ENCODE measurements at places on chromosomes 5 and 9.
A peak's percentile ranks its signal among the peaks of the same experiment; 100 is the strongest.

DNA sequence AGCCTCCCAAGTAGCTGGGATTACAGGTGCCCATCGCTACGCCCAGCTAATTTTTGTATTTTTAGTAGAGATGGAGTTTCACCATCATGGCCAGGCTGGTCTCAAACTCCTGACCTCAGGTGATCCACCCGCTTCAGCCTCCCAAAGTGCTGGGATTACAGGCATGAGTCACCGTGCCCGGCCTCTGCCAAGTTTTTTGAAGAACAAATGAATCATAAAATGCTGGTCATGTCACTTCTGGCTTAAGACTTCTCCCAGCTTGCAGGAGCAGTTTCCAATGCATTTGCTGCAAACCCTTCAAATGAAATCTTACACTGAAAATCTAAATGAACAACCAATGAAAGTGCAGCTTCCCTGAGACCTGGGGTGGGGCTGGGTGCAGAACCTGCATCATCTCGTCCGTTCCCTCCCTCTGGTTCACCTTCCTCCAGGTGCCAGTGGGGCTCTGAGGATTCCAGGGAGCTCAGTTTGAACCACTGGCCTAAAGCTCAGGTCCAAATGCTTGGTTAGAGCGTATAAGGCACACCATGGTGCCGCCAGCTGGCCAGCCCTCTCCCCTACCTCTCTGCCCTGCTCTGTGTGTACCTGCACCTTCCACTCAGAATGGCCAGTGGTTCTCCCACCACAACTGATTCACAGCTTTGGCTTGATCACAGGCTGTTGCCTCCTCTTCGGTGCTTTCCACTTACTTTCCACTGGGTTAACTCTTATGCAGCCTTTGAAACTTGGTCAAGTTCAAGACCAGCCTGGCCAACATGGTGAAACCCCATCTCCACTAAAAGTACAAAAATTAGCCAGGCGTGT, 39.8 kb upstream of the FUBP3 start:
- DNase-seq: no peak

- DNase-seq: no peak
Measured at GRCh38 chr9:127058011-127058644, 64.3 kb downstream of the ANGPTL2 start.

DNA sequence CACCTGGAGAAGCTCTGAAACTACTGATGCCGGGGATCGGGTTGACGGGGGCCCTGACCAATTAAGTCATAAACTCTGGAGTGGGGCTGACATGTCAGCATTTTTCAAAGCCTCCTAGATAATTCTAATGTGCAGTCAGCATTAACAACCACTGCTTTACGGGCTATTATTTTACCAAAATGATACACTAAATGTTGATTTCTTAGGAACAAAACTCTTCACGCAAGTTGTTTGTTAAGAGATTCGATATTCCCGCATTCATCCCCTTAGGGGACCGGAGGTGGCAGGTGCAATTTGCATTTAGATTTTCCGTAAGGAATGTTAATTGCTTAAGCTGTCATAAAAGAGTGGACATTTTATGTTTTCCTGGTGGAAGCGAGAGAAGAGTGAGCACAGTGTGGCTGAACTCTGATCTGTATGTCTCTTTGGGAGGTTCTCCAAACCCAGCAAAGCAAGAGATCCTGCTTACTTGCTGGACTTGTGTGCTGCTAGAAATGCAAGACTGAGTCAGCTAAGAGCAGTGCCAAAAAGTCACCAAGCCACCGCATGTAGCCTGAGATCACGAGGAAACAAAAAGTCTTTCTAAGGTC, 77.6 kb downstream of the UGCG start:
- no peak for DNase-seq

- DNase-seq: no peak
Measured at GRCh38 chr9:94808926-94809700, 82.6 kb downstream of the AOPEP start.

DNA sequence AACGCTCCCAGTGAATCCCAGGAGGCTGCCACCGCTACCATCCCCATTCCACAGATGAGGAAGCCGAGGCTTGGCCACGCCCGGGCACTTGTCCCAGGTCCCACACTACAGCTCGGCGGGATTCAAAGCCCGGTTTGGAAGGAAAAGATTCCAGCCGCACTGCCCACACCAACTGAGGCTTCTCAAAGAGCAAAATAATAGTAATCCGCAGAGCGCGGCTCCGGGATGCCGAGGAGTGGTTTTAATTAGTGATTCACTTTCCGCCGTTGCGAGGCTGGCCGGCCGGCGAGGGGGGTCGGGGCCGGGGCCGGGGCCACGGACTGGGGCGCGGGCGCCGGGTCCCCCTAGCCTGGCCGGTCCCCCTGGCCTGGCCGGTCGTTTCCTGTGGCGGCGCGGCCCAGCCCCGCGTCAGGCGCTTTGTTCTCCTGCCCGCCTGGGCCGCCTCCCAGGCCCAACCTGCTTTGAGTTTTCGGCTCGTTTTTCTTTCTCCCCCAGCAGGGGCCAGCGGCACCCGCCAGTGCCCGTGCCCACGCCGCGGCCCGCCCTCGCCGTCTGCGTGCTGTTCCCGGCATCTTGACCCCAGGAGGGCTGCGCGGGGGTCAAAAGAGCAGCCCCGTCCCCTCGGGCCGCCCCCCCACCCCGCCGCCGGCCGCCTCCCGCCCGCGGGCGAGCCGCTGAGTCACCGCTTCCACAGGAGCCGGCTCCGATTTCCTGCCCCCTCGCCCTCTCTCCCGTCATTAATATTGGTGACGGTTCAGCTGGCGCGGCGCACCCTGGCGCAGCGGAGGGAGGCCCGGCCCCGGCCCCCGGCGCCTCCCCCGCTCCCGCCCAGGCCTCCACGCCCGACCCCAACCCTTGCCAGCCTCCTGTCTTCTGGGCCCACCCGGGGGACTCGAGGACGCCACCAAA, 31.2 kb downstream of the FGF18 start:
- peak; percentile 44 for DNase-seq

GRCh38 chr9:8012986-8013385, 213.4 kb upstream of the DMAC1 start:
- no peak for DNase-seq

GRCh38 chr9:70594386-70594944, 180.0 kb upstream of the KLF9 start:
- no peak for DNase-seq

DNA sequence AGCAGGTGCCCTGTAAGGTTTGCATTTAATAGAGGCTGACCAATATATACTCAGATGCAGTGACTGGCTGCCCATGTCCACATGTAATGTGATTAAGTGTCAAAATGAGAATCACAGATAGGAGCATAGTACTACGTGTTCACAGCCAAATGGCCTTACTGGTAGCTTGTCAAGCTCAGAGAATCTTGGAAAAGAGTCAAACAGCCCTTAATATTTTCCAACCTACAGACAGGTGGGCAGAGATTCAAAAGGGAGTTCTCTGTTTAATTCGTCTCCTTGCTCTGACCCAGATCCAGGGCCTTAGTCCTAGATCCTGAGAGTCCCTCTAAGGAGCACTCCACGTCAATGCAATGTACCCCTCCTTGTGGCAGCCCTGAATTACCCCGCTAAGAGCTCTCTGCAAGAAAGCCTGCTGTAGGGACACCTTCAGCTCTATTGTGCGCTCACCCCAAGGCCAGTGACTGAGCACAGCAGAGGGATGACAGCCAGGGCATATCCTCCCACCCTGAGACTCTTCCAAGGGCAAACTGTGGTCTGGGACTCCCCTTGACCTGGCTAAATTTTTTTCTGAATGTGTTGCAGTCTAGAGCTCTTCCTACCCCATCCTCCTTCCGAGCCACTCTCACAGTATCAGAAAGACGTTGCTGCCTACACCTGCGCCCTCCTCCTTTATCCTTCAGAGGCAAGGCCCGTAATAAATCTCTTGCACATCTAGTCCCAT, 159.2 kb downstream of the SNCAIP start:
- no peak for DNase-seq

DNA sequence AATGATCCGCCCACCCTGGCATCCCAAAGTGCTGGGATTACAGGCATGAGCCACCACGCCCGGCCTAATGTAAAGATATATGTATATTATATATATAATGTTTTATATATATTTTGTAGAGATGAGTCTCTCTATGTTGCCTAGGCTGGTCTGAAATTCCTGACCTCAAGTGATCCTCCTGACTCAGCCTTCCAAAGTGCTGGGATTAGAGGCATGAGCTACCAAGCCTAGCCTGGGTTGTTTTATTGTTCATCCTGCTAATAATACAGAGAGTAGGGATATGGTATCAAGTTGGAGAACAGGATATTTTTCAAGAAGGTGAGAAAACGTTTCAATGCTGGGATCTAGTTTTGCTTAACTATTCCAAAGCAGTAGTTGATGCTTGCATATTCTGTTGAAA, 2.9 kb downstream of the SEC24A start:
- DNase-seq: no peak

- DNase-seq: peak; percentile 35
Measured at GRCh38 chr5:15763754-15764153, 263.8 kb downstream of the FBXL7 start.

DNA sequence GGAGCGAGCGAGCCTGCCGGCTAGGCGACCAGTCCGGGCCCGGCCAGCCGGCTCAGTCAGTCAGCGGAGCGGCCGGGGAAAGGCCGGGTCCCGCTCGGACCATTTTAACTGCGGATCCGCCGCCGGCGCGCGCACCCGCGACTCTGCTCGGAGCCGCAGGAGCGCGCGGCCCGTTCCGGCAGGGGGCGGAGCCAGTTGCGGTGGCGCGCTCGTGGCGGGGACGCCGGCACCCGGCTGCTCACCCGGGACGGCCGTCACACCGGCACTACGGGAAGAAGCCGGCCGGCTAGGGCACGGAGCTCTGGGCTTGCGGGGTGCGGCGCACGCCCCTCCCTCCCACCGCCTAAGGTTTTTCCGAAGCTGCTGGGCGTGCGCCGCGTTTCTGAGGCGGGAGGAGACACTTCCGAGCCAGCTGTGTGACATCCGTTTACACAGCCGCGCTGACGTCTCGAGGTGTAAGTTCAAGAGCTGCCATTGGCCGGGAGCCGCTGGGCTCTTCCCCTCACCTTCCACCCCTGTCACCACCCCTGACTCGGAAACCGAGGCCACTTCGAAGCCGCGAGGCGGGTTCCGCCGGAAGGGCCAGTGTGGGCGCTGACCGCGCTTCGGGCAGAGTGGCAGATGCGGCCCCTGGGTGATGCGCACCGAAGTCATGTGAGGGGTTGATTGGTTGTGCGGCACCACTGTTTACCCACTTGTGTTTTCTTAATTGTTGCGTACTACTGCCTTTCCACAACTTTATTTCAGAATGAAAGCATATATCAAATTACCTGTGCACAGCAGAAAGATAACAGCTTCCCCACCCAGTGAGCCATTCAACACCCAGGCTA, at the start of gene FBXL17:
FBXL17 (minus strand) TSS at position 145 of the 830 bp plus-strand sequence.
- peak; percentile 93 for DNase-seq

DNA sequence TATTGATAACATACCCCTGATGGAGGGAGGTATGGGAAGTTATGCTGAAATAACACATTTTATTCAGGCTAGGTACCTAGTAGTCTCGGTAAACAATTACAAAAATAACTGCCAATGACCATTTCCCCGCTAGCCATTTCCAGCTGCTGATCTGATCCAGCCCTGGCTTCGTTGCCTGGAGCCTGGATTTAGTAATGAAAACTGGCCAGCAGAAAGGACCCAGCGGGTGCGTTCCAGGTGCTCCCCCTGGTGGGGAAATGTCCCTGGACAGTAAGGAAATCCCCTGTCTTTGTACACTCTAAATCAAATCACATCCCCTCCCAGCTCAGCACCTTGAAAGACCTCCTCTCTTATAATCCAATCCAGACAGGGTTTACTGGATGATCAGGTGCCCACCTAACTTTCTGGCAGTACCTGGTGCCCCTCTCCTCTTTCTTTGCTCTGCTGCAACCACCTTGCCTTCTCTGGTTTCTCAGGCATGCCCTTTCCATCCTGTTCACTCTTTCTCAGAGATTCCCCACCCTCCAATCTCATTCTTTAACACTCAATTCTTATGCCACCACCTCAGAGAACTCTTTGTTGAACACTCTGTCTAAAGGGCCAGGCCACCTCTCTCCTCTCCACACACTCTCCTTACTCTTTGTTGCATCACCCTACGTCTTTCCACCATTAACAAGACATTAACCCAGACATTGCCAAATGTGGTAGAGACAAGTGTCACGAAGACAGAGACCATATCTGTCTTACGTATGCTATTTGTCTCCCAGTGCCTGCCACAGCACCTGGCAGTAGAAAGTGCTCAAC, 50.1 kb upstream of the SMAD5 start:
- peak; percentile 89 for DNase-seq

DNA sequence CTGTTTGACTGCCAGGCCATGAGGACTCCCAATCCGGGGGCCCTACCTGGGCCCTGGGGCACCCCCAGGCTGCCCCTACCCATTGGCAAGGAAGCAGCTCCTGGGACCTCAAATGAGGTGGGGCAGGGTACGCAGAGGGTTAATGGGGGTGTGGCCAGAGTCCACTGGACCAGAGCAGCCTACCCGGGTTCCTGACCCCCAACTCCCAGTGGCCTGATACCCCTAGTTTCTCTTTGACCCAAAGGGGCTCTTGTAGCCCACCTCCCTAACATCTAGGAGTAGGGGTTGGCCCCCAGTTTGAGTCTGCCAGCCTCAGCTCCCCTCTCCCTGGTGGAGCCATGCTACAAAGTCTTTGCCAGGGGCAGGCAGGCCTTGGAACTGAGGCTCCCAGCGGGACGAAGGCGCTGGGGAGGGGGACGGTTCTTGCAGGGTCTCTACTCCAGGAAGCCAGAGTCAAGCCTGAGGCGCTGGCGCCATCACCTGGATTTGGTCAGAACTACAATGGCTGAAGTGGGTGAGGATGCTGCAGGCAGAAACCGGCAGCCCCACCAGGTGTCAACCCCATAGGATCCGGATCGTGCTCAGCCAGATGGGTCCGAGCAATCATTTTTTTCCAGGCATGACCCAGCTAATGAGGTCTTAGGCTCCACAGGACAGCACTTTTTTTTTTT, 8.4 kb upstream of the CERCAM start:
- peak; percentile 98 for DNase-seq

GRCh38 chr9:137621131-137621757, 2.4 kb downstream of the EHMT1 start:
- DNase-seq: no peak

DNA sequence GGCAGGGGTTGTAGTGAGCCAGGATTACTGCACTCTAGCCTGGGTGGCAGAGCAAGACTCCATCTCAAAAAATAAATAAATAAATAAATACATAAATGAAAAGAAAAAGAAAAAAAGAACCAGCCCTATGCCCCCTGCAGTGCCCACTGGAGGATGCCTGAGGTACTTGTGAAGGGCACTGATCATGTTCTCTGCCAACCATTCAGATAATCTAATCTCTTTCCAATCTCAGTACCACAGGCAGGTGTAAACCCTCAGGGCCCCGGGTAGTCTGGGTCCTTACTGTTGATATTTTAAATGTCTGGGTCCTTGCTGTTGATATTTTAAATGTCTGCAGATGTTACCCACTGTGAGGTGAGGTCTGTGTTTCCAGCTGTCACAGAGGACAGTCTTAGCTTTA, 321.8 kb upstream of the ADCY2 start:
- no peak for DNase-seq

DNA sequence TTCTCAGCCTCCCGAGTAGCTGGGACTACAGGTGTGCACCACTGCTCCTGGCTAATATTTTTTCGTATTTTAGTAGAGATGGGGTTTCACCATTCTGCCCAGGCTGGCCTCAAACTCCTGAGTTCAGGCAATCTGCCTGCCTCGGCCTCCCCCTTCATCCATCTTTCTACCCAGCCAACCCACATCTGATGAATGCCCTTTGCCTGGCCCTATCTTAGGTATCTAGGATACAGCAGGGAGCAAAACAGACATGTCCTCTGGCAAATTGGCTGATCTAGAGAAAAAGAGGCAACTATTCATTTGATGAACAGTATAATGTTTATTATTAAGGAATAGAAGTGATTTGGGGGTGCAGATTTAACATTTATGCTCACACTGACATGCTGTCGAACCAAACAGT, 123.0 kb downstream of the TRIO start:
- no peak for DNase-seq

All from glutamatergic neuron (in vitro differentiated cells).